ENCODE measurements at places on chromosomes 13 and 19. TPM values are rescaled to one million over a fixed set of nuclear protein-coding genes. Genes with fewer than 3 reads are reported as not detected.

DNA sequence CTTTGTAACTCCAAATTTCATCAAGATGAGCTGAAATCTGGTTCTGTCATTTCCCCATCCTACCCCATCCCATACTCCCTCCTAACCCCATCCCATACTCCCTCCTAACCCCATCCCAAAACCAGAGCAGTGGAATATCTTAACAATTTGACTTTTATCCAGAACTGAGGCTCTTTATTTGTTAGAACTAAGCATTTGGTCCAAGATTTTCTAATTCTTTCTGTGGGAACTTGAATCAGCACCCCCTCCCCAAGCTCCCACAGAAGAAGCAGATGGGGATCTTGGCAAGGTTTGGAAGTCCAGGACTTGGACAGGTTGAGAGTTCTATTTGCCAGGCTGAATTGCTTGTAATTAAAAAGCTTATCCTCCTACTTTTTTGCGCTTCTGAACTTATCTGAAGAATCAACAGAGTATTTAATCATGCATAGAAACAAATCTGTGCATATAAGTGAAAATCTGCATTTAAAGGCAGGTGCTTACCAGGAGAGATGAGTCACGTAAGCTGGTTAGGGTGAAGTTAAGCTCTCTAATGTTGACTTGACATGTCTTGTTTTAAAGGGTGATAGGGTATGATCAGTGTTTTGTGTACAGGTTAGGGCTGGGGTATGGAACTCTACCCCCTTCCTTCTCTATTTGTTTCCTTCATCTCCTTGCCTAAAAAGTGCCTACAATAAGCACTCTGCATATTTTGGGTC lies 111.1 kb downstream of the COG6 start:
- DNase-seq, result no peak

The FAM83E gene
- 0.48 TPM for total RNA-seq

The MEIS3 gene
- total RNA-seq, result 91.2 TPM

GRCh38 chr13:54657588-54657987 lies 1629.0 kb downstream of the OLFM4 start:
- DNase-seq, result no peak
